GM04504 (cell line): ENCODE measurements at places on chromosomes 5 and 9.

DNA sequence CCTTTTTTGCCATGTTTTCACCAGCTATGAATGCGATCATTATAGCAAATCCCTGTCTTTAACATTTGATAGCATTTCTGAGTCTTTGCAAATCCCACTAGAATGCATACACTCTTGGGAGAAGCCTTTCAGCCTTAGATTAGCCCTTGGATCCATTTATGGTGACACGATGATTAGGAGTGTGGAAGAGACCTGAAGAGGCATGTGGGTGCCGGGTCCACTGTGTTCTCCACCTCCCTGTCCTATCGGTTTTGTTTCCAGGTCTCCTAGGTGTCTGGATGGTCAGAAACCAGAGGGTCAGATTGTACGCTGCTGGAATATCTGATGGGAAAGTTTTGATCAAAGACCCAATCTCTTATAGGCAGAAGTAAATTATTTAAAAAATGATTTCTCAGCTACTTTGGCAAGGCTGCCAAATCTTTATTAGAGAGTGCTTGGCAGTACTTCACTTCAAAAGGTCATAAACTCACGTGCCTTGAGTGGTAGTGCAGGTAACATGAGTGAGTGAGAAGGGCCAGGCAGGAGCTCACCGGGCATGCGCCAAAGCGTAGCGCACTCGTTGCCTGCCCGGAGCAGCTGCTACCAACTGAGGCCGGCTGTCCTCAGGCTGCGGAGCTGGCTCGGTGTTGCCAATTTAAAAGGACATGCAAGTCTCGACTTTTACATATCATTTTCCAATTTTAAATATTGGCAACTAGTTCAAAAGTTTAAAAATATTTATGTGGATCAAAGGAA is 51.3 kb downstream of the PCSK5 start:
- no peak for DNase-seq

GRCh38 chr5:81675420-81675819 is 75.5 kb downstream of the SSBP2 start:
- DNase-seq, result no peak

DNA sequence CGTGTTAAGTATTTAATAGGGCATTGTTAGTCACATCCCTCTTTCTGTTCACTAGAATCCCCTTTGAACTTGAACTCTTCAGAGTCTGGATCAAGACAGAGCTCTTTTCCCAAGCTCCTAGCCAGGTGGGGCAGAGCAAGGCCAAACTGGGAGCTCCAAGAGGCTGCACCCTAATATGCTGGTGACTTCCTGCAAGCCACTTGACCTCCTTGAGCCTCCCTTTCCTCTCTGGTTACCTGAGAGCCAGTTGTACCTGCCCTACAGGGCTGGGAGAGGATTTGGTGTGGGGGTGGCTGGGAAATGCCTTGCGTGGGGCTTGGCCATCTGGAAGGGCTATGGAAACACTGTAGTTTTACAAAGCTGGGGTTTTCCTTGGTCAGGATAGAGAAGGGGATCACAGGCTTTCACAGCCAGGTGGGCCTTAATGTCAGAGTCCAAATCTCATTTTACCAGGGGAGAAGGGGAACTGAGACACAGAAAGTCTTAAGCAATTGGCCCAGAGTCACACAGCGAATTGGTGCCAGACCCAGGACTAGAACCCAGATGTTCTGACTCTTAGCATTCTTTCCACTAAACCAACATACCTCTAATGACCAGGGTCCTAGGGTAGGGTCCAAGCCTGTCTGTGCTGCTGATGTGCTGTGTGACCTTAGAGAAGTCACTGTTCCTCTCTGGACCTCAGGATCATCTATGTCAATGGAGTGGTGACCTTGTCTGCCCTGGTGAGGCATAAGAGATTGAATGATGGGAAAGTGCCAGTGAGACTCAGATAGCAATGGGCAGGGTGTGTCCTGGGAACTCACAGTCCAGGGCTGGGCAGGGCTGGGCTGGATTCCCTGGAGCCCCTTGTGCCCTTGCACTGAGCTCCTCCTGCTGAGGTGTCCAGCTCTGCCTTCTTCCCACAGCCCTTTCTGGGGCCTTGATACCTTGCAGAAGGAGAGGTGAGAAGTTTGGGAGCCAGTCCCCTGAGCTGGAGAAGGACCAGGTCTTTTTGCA is 35.8 kb downstream of the GSN start:
- DNase-seq, result no peak

DNA sequence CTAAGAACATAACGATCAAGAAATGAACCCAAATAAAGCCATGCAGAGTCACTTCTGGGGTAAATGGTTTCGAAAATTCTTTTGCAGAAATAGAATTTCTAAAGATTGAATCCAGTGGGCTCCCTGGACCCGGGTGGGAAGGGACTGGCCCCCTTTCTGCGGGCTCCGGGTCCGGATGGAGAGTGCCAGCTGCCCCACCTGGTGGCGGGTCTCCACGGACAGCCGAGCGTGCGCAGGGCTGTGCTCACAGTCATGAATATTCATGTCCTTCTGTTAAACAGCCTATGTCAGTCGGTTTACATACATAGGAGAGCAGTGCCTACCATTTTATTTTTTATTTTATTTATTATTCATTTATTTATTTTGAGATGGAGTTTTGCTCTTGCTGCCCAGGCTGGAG is 4.7 kb upstream of the PPP1R26 start:
- no peak for DNase-seq

GRCh38 chr5:146731909-146732659 is 146.5 kb downstream of the PPP2R2B start:
- DNase-seq, result peak; percentile 47

DNA sequence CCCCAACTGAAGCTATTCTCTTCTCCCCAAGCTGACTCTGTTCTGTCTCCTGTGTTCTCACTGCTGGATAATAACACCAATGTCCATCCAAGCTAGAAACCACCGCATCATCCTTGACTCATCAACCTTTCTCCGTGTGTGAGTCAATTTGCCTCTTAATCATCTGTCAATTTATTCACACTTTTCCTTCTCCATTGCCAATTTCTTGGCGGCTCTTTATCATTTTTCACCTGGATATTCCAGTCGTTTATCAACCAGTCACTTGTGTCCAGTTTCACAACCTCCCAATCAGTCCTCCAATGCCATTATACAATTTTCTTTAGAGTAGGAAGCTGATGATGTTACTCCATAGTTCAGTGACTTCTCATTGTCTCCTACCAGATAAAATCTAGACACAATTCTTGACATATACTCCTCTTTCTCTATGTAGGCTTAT is 45.4 kb upstream of the LIFR start:
- no peak for DNase-seq
